NAMALWA (cell line): ENCODE measurements at places on chromosomes 7 and 10.

GRCh38 chr10:20970044-20970443 is 72.9 kb upstream of the NEBL start:
- DNase-seq: peak; percentile 24

DNA sequence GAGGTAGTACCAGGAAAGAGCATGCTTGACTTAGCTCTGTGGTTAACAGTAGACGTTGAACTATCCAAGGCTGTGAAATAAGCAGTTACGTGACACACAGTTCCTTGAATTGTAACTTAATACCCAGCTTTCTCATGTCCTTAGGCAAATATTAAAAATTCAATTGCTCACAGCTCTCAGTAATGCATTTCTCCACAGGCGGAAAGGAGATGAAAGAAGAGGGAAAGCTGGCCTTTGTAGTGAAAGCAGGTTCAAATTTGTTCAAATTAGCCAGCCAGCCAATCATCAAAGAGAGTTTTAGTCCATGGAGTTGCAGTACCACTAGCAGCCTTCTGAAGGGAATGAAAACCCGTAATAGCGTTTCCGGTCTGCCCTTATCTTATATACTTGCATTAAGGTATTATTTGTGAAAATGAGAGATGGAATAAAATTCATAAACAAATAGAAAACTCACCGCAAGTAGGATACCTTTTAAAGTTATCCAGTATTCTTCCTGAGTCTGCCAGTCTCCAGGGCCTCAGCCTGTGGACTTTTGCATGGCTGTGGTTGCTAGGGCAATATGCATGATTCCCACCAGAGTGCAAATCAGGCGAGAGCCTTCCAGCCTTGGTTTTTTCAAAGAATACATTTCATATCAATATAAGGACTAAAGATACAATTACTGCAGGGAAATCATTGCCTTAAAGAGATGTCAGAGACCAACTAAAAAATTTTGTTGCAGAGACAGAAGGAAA is 795.5 kb downstream of the TNS3 start:
- DNase-seq: no peak

DNA sequence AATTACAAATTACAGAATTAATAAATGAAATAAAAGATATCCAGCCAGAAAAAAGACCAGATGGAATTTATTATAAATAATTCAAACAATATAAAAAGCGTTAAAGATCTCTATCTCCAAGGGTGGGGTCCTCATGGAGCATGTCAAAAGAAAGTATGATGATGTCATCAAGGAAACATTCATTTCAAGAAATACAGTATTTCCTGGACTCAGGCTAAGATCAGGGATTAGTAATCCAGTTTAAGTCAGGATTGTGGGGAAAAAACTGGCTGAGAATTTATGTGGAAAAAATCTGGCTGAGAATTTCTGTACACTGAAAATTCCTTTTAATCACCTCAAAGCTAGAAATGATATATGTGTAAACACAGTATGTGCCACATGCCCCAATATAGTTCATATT is 1075.3 kb downstream of the XPNPEP1 start:
- DNase-seq: no peak

DNA sequence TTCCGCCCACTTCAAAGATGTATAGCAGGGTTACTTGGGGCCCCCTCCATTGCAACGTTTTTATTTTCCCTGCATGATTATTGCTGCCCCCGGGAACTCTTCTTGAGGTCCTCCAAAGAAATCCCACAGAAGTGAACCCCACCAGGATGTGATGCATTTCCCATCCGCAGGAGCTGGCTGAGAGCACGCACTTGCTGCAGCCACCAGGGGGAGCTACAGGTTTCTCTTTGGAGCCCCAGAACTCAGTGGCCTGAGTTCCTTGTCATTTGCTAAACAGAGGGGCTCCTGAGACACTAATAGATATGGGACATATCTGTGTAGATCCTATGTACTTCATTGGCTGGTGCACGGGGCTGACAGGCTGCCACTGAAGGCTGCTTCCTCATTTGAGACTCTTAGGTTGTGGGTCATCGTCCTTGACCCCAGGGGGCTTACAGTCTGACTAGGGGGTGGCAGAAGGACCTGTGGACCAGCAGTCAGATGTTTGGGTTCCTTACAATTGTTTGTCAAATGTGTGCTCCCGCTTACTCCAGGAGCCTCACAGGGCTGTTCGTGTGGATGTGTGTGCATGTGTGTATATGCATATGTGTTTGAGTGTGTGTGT is 52.3 kb upstream of the ENO4 start:
- peak; percentile 76 for DNase-seq

DNA sequence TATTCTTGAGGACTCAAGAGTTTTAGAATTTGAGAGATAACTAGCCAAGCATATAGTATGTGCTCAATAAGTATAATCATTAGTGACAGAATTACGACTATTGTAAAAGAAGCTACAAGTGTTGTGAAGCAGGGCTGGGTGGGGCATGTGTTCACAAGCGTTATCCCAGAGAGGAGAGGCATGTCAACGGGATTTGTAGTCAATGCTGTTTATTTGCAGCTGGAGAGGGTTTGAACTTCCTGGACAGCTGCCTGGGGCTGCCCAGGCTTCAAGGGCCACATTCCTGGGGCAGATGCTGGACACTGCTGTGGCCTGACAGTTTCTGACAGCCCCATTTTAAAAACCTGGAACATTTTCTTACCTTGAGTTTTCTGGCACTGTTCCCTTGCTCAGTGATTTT is 36.9 kb upstream of the CDHR3 start:
- no peak for DNase-seq

DNA sequence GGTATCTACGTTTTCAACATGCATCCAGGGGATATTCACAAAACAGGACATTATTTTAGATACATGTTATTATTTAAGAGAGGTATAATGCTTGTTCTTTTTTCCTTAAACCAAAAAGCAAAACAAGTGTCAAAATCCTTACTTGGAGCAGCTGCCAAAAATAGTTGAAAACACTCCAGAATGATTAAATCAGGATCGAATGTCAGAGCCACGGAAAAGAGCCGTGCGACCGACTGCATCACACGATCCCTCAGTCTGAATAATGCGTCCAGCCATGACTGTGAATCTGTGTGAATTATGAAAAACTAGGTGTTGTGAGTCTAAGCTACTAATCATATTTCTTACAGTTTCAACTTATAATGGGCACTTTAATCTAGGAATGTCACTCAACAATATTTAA is 126.0 kb downstream of the PARD3 start:
- DNase-seq: no peak

DNA sequence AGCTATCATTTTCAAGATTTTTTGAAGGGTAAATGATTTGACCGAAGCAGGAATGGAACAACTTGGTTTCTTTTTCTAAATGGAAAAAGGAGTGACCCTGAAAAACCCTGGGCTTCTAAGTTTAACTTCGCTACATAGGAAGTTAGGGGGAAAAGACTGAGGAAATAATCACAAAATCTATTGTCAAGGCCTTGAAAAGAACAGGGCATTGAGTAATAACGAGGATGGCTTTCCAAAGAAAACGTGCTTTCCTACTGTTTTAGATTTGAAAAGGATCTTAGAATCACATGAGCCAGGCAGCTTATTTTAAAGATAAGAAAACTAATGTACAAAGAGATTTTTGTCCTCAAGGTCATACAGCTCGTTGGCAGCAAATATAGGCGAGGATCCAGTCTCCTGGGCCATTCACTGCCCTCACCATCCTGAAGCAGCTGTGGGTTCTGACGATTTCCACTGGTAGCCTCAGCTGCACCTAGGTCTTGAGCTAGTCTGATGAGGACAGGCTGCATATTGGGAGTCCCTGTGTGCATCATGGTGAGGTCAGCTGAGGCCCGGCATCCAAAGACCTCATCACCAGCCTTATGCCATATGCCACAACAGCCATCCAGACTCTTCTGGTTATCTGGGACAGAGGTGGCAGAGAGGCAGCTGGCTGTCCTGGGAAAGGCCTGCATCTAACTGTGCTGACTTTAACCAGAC is 384.7 kb upstream of the NRP1 start:
- no peak for DNase-seq

DNA sequence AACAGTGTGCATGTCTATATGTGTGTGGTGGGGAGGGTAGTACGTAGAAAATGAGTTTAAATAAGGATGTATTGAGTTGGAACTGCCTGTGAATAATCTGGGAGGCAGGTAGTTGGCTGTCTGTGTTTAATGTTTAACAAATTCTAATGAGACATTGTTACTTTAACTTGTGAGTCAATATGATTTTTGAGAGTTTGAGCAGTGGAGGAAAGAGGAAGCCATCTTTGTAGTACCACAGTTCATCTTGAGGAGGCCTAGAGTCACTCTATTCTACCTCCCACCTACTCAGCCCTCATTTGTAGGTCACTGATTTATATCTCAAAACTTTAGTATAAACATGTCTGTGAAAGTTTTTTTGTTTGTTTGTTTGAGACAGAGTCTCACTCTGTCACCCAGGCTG is 129.9 kb upstream of the ITGB1 start:
- no peak for DNase-seq

DNA sequence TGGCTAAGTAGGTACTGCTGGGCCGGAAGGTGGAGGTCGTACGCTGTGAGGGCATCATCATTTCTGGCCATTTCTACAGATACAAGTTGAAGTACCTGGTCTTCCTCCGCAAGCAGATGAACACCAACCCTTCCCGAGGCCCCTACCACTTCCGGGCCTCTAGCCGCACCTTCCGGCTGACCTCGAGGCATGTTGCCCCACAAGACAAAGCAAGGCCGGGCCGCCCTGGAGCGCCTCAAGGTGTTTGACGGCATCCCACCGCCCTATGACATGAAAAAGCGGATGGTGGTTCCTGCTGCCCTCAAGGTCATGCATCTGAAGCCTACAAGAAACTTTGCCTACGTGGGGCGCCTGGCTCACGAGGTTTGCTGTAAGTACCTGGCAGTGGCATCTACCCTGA is 56.8 kb downstream of the ATXN7L1 start:
- no peak for DNase-seq

DNA sequence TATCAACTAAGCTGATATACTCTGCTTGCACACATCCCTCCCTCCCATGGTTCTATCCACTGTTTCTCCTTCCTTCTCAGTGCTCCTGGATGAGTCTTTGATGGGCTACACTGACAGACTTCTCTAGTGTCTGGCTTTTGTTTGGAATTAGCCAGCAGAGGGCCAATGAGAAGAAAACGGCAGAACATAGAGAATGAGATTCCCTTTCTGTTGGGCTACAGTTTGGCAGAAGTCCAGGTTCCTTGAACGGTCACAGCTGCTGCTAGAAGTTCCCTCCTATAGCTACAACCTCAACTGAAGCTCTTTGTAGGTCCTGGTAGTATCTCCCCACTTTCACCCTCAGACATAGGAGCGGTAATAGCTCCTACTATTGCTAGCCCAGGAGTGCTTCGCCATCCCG is 251.1 kb upstream of the LRRN3 start:
- DNase-seq: peak; percentile 18

DNA sequence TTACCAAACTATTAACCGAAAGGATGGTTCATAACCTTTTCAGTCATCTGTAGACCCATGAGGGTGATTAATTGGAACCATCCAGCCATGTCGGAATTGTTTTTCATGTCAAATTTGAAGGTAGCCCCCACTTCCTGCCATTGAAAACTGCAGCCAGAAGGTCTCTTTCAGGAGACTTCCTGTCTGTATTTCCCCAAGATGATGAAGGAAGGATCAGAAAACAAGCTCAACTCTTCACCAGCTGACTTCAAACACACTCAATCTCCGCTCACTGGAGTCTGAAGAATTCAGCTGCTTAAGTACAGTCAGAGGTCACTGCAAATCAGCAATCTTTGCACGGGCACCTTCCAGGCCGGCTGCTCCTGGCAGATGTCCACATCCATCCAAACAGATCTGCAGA is 291.7 kb upstream of the NPVF start:
- DNase-seq: no peak

DNA sequence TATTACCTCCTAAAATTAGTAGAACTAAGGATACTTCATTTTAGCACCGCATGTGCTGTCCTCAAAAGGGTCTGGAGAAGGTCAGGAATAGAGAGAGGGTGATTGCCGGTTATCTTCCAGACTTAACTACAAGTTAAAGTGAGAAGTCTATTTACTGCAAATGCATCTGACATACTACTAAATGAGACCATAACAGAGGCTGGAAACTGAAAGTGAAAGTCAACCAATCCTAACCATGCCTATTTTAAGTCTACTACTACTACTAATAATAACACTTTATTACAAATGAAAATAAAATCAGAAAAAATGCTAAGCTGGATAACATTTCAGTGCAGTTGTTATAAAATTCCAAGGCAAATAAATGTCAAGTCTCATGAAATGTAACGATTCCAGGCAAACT is 244.7 kb downstream of the KIF20B start:
- DNase-seq: peak; percentile 11

GRCh38 chr10:58477122-58477521 is 35.5 kb upstream of the BICC1 start:
- no peak for DNase-seq

DNA sequence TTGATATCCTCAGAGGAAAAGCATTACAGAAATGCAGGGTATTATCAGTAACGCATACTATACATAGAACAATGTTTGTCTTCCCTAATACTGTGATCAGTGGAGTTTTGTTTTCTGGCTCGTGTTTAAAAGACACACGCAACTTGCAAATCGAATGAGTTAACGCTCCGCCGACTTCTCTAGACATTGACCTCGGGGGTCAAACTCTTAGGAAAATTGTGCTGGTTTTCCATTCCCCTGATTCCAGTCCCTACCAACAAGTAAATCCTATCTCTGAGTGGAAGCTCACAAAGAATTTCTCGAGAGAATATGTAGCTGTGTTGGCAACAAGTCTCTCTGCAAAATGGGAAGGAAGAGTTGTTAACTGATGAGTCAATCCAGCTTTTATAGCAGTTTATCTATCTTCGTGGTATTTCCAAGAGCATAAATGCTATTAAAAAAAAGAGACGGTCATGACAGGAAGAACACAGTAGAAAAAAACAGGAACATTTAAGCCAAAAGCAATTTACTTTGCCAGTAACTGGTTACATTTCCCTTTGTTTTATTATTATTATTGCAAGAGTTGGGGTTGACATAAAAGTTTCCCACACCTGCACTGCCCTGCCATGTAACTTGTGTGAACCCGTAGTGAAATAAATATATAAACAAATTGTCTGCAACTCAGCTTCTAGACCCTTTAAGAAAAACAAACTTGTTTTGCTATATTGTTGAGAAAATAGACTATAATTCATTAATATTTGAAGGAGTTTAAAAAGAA is 144.4 kb downstream of the ARID5B start:
- peak; percentile 59 for DNase-seq

- DNase-seq: no peak
These were observed 73.3 kb downstream of the MICALL2 start for GRCh38 chr7:1385809-1386622.

DNA sequence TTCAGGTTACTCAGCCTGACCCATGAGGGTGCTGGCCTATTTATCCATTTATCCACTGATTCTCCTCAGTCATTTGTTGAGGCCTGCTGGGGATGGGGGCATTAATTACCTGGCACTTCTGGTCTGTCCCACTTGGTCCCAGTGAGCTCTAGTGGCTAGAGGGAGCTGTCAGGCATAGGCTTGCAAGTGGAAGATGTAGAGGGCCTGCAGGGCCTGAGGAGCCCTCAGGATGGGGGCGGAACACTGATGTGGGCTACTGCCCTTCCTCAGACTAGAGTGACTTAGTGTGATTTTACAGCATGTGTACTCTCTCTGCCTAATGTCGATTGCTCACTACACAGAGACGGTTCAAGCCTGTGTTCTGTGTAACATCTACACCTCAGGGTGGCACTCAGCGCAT is 45.3 kb downstream of the TMEM178B start:
- no peak for DNase-seq

- no peak for DNase-seq
These were observed 4.2 kb downstream of the TMEM270 start for GRCh38 chr7:73864981-73865711.
